B cell (primary cell): ENCODE measurements at places on chromosomes 4 and X. TPM values are rescaled to one million over a fixed set of nuclear protein-coding genes. Genes with fewer than 3 reads are reported as not detected.
A peak's percentile ranks its signal among the peaks of the same experiment; 100 is the strongest.

DNA sequence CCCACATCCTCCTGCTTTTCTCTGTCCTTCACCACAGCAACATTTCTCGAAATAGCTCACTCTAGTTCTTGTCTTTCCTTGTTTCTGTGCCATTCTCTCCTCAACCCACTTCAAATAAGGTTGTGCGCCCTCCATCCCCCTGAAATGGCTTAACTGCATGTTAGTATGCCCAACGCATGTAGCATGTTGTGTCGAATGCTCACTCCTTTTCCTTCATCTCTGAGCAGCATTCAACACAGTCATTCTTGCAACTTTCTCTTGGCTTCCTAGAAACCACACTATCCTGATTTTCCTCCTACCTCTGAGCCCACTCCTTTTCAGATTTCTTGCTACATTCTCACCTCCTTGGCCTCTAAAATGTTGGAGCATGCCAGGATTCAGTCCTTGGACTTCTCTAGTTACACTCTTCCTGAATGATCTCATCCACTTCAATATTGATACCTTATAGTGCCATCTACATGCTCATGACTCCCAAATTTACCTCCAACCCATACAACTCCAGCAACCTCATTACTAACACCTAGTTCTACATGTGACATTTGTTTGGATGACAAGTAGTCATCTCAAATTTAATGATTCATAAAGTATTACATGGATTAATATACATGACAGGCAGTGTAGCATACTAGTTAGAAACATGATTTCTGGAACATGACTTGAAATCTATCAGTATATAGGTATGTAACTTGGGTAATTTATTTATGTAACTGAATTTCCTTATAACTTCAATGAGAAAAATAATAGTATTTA, 22.3 kb downstream of the RBMX start:
- H3K27ac ChIP-seq, result peak overlapping the region; percentile 13
- peaks cover 9% of the 10 kb centered on the region for H3K36me3 ChIP-seq
- DNase-seq, result no peak
- H3K4me3 ChIP-seq, result no peak overlapping the region
- no peaks in the 10 kb centered on the region for H3K27me3 ChIP-seq
- H3K4me1 ChIP-seq, result peaks cover 5% of the 10 kb centered on the region

PLAC1 gene
- total RNA-seq, result not detected in 2 replicates

- H3K27me3 ChIP-seq, result peaks cover 2% of the 10 kb centered on the region
- peaks cover 18% of the 10 kb centered on the region for H3K4me1 ChIP-seq
- no peaks in the 10 kb centered on the region for H3K36me3 ChIP-seq
- peak; percentile 13 for DNase-seq
Observed at GRCh38 chrX:72125331-72126047, 6.2 kb downstream of the RTL5 start.

SSX4B gene
- total RNA-seq, result not detected in 2 replicates

PRRG1 gene
- not detected in 2 replicates for total RNA-seq

GRCh38 chr4:155450676-155451075, 73.9 kb upstream of the MAP9 start:
- no peak overlapping the region for H3K27ac ChIP-seq
- DNase-seq, result no peak
- no peaks in the 10 kb centered on the region for H3K36me3 ChIP-seq
- H3K4me1 ChIP-seq, result no peaks in the 10 kb centered on the region

GRCh38 chr4:110196871-110197528, 1.4 kb downstream of the ELOVL6 start:
- peak overlapping the region; percentile 85 for H3K4me3 ChIP-seq
- no peaks in the 10 kb centered on the region for H3K27me3 ChIP-seq
- H3K4me1 ChIP-seq, result peaks cover 19% of the 10 kb centered on the region
- no peaks in the 10 kb centered on the region for H3K36me3 ChIP-seq
- no peak overlapping the region for H3K27ac ChIP-seq

FDCSP gene
- not detected in 2 replicates for total RNA-seq

DNA sequence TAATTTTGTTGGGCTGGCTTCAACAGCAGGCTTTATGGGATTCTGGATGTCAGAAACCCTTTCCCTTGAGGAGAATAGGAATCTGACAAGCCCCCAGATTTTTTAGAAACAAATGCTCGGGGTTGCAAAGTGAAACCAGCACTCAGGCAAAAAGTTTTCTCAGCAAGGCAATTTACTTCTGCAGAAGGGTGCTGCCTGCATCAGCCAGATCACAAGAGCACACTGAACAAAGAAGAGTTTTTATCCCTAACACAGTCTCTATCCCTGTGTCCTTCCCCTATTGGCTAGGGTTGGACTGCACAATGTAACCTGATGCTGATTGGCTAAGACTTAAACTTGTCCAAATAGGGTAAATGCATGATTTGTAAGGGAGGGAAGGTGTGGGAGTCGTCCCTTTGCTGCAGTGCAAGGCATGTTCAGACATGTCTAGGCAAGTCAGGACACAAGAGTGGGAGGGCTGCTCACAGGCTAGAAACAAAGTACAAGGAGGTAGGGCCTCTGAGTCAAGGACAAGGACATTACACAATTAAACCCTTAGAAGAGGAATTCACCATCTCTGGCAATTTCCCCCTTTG, 175.8 kb downstream of the CCNG2 start:
- no peak overlapping the region for H3K27ac ChIP-seq
- H3K4me3 ChIP-seq, result no peak overlapping the region
- H3K4me1 ChIP-seq, result no peaks in the 10 kb centered on the region
- H3K36me3 ChIP-seq, result no peaks in the 10 kb centered on the region
- H3K27me3 ChIP-seq, result no peaks in the 10 kb centered on the region
- no peak for DNase-seq

DNA sequence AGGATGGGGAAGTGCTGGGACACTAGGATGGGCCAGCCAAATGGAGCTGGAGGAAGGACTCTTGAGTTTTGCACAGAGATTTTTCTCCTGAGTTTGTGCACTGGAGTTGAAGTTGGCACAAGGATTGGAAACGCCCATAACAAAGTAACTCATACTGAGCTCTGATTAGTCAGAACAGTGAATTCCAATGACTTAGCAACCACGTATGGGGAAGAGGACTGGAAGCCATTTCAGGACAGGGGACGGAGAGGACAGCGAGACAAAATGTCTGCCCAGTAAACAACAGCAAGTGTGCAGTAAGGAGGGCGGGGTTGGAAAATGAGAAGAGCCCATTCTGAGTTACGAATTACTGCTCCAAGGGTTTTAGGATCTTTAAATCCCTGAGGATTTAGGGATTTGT, 5.9 kb downstream of the RIPPLY1 start:
- H3K27ac ChIP-seq, result no peak overlapping the region
- DNase-seq, result no peak
- H3K27me3 ChIP-seq, result no peaks in the 10 kb centered on the region

- peak overlapping the region; percentile 87 for H3K27ac ChIP-seq
- H3K36me3 ChIP-seq, result no peaks in the 10 kb centered on the region
- DNase-seq, result peak; percentile 80
- H3K4me3 ChIP-seq, result peak overlapping the region; percentile 94
Observed at GRCh38 chr4:118836301-118837120, 585 bp upstream of the SEC24D start.

H2BW2 gene
- total RNA-seq, result not detected in 2 replicates

- no peaks in the 10 kb centered on the region for H3K36me3 ChIP-seq
- no peaks in the 10 kb centered on the region for H3K27me3 ChIP-seq
- DNase-seq, result no peak
- H3K4me3 ChIP-seq, result no peak overlapping the region
Observed at GRCh38 chr4:52997132-52997416, 135.0 kb downstream of the RASL11B start.

MGARP gene
- not detected in 2 replicates for total RNA-seq

DNA sequence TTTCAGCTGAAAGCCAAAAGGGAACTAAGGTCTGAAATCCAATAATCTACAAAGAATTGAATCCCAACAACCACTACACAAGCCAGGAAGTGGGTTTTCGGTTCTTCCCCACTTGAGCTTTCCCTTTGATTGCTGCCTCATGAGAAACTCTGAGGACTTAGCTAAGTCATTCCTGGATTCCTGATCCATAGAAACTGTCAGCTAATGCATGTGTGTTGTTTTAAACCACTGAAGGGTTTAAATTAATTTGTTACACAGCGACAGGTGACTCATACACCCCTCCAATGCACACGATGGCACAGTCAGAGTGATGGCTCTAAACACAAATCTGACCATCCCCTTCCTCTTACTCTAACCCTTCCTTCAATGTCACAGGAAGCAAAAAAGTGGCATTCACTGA, 282.9 kb downstream of the RAB28 start:
- no peaks in the 10 kb centered on the region for H3K4me1 ChIP-seq
- no peaks in the 10 kb centered on the region for H3K36me3 ChIP-seq
- H3K27me3 ChIP-seq, result no peaks in the 10 kb centered on the region
- no peak overlapping the region for H3K27ac ChIP-seq

DNA sequence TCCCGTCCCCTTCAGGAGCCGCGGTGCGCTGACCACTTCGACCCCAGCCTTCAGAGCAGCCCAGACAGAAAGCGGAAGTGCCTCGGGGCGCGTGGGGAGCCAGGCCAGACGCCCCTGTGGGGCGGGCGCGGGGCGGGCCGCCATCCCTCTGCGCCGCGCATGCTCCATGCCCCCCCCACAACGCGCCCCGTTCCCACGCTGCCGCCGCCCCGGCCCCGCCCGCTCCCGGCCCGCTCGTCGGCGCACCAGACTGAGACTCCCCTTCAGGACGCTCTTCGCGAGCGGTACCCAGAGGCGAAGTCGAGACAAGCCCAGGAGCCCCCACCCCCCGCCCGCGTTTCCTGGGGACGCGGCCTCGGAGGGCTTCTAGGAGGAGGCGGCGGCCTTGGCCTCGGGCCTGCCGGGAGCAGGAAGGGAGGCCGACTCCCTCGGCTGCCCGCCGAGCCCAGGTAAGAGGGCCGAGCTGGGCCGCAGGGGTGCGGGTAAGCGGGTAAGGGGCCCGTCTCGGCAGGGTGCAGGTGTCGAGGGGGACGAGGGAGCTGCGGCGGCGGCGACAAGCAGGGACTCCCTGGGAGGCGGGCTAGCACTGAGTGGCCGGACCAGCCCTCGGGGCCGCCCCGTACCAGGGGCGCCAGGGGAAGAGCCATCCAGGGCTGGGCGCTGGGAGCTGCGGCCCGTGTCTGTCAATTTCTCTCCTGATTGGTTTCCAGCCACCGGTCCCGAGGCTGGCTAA, at the start of gene ZFP92:
Gene ZFP92, plus strand, starts transcription at position 218 of the 733 bp plus-strand sequence. CDS start 6,851 bp downstream, outside the sequence.
- H3K27ac ChIP-seq, result no peak within 1 kb of the TSS
- no peaks in the 10 kb centered on the region for H3K27me3 ChIP-seq
- H3K4me1 ChIP-seq, result peaks cover 9% of the 10 kb centered on the region
- H3K36me3 ChIP-seq, result no peaks in the 10 kb centered on the region

OTUD4 gene
- 51.0 and 55.7 TPM in 2 replicates for total RNA-seq

DRD5 gene
- not detected in 2 replicates for total RNA-seq

DNA sequence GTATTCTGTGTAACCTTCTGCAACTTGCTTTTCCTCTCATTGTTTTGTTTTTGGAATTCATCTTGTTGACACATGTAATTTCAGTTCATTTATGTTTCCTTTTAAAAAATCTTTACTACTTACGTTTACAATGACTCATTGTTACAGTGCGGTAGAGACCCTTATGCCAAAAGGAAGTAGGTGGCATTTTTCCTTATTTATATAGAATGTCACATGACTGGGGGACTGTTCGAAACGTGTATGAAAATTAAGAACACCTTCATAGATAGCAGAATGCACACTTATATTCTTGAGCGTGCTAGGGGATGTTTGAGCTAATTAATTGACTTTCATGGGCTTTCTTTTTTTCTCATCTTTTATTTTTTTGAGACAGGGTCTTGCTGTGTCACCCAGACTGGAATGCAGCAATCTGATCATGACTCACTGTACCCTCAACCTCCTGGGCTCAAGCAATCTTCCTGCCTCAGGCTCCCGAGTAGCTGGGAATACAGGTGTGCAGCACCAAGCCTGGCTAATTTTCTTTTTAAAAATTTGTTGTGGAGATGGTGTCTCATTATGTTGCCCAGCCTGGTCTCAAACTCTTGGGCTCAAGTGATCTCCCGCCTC, 7.3 kb downstream of the REPS2 start:
- H3K4me1 ChIP-seq, result peaks cover 21% of the 10 kb centered on the region
- H3K36me3 ChIP-seq, result no peaks in the 10 kb centered on the region
- H3K4me3 ChIP-seq, result no peak overlapping the region
- no peak overlapping the region for H3K27ac ChIP-seq
- no peak for DNase-seq

- peaks cover 2% of the 10 kb centered on the region for H3K36me3 ChIP-seq
- no peaks in the 10 kb centered on the region for H3K4me1 ChIP-seq
- no peak overlapping the region for H3K4me3 ChIP-seq
- DNase-seq, result no peak
- H3K27me3 ChIP-seq, result no peaks in the 10 kb centered on the region
Observed at GRCh38 chr4:85756938-85757337, 282.0 kb downstream of the ARHGAP24 start.

- H3K4me3 ChIP-seq, result no peak overlapping the region
- no peaks in the 10 kb centered on the region for H3K27me3 ChIP-seq
- no peak for DNase-seq
- H3K36me3 ChIP-seq, result no peaks in the 10 kb centered on the region
- H3K4me1 ChIP-seq, result no peaks in the 10 kb centered on the region
- no peak overlapping the region for H3K27ac ChIP-seq
Observed at GRCh38 chrX:14359727-14360126, 169.6 kb upstream of the GLRA2 start.

DNA sequence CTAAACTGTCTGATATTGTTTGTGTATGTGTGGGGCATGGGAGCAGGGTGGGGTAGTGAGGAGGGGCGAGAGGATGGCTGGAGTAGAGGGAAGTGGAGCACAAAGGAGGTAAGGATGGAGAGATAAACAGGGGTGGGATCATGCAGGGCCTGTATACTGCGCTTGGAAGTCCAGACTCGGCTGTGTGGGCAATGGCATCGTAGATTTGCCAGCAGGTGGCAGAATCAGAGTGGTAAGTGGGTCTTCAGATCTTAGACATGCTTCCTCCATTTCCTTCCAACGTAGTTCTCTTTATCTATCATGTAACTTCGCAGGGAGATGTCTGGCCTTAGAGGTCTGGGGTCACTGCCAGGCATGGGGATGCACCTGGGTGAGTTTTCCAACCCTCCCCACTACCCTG, 155.5 kb downstream of the PDGFRA start:
- no peak overlapping the region for H3K27ac ChIP-seq
- H3K36me3 ChIP-seq, result no peaks in the 10 kb centered on the region
- no peaks in the 10 kb centered on the region for H3K27me3 ChIP-seq
- no peak overlapping the region for H3K4me3 ChIP-seq
- peak; percentile 6 for DNase-seq

DNA sequence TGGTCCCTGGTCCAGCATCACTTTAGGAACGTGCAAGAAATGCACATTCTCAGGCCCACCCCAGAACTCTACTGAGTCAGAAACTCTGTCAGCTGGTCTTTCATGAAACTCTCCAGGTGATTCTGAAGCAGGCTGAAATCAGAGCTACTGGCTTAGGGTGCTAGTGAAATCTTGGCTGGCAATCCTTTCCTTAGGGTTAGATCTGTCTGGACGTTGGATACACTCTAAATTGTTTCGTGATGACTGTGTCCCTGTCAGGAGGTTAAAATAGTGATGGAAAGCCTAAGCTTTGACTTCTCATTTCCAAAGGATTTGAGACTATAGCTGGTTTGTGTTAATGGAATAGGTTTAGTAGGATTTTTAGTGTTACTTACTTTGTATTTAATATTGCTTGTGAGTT, 99.1 kb downstream of the ARHGAP10 start:
- no peaks in the 10 kb centered on the region for H3K4me1 ChIP-seq
- H3K4me3 ChIP-seq, result no peak overlapping the region
- H3K27me3 ChIP-seq, result no peaks in the 10 kb centered on the region
- H3K27ac ChIP-seq, result no peak overlapping the region
- DNase-seq, result no peak

CYLC1 gene
- not detected in 2 replicates for total RNA-seq
